ENCODE measurements at places on chromosomes 7 and 10.

GRCh38 chr7:96093435-96093834 is 228.5 kb downstream of the SLC25A13 start:
- DNase-seq = no peak

- no peak for DNase-seq
Observed at GRCh38 chr10:78378192-78378591, 344.5 kb downstream of the RPS24 start.

GRCh38 chr10:110415809-110416208 is 81.9 kb upstream of the DUSP5 start:
- DNase-seq = no peak

GRCh38 chr10:120415709-120416330 is 41.2 kb upstream of the PLPP4 start:
- DNase-seq = no peak

GRCh38 chr10:119754085-119754484 is 28.2 kb downstream of the INPP5F start:
- DNase-seq = no peak

- DNase-seq = no peak
Observed at GRCh38 chr10:30390207-30390606, 41.1 kb upstream of the MTPAP start.
